ENCODE measurements at places on chromosomes 2 and 18. TPM values are rescaled to one million over a fixed set of nuclear protein-coding genes. Genes with fewer than 3 reads are reported as not detected.
A peak's percentile ranks its signal among the peaks of the same experiment; 100 is the strongest.

GRCh38 chr2:47198985-47199451 lies 43.9 kb upstream of the STPG4 start:
- no peak overlapping the region for H3K4me3 ChIP-seq
- peak overlapping the region; percentile 32 for H3K27ac ChIP-seq
- DNase-seq = peak; percentile 93

FSIP2 gene
- total RNA-seq = not detected

SLC11A1 gene
- not detected for total RNA-seq

DNA sequence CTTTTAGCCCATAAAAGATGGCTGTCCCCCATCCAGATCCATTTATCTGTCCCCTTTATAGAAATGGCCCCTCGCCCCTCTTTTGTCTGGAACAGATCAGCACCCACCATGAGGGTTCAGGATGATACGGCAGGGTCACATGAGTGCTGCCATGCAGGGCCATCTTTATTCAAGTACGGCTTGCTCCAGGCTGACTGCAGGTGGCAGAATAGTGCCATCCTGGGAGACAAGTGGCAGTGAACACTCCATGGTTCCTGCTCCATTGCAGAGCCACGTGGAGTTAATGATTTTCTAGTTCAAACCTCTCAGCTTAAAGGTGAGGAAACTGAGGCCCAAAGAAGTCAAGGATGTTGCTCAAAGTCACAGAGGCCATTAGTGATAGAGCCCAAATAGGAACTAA lies 180.6 kb downstream of the CLIP4 start:
- H3K27me3 ChIP-seq = peaks cover 33% of the 10 kb centered on the region
- DNase-seq = peak; percentile 55
- no peaks in the 10 kb centered on the region for H3K4me1 ChIP-seq
- no peak overlapping the region for H3K4me3 ChIP-seq

GRCh38 chr2:2164326-2164917 lies 166.7 kb downstream of the MYT1L start:
- no peak overlapping the region for H3K4me3 ChIP-seq
- no peaks in the 10 kb centered on the region for H3K4me1 ChIP-seq
- H3K27me3 ChIP-seq = no peaks in the 10 kb centered on the region
- DNase-seq = no peak
- no peak overlapping the region for H3K27ac ChIP-seq

DNA sequence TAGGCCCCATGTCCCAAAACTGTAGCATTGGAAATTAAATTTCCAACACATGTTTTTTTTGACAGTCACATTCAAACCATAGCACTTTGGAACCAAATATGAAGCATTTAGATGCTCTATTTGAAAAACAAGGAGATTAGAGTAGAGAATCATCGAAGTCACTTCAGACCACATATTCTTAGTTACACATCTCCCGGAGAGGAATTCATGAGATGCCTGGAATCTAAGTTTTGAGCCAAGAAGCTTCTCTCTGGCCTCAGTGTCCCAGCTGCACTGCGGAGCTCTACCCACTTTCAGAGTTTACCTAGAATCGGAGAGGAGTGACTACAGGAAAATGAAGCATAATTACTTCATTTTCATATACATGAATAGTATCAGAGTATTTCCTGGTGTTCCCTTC lies 385.9 kb downstream of the TNS1 start:
- H3K27ac ChIP-seq = no peak overlapping the region
- H3K4me3 ChIP-seq = no peak overlapping the region
- no peaks in the 10 kb centered on the region for H3K4me1 ChIP-seq

DNA sequence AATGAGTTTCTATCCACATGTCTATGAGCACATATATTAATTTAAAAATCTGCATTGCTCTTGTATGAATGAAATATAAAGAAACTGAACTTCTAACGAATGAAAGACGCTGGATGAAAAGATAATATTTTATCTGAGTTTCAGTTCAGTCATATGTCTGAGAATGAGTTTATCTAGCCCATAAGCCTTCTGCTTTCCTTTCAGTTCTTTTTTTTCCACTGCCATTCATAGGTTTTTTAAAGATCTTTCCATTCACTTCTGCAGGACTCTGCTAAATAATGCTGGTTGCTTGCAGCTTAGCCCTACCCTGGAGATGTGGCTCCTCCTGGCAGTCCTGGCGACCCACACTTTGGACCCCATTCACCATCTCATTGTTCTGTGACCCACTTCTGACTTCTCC lies 109.0 kb downstream of the BCL2 start:
- no peaks in the 10 kb centered on the region for H3K27me3 ChIP-seq
- H3K4me3 ChIP-seq = no peak overlapping the region
- no peaks in the 10 kb centered on the region for H3K4me1 ChIP-seq
- no peak for DNase-seq
- no peak overlapping the region for H3K27ac ChIP-seq
